ENCODE measurements at places on chromosomes 16 and 17.

DNA sequence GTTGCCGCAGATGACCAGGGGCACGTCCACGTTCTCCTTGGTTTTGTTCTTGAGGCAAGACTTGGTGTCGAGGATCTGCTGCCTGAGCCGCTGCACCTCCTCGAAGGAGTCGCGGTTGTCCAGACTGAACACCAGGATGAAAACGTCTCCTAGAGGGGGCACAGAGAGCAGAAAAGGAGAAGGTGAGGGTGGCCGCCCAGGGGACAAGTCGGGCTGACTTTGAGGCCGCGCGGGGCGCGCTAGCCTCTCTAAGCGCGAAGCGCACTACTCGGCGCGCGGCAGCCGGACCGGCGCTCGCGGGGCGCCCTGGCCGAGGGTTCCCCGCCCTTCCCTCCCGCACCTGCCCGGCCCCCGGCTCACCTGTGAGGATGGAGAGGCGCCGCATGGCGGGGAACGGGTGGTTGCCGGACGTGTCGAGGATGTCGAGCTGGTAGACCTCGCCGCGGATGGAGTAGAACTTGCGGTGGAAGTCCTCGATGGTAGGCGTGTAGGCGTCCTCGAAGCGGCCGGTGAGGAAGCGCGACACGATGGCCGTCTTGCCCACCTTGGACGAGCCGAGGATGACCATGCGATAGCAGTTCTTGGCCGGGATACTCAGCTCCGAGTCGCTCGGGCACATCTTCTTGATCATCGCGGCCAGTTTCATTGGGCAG lies 533 bp downstream of the RASD1 start:
- no peak for DNase-seq

DNA sequence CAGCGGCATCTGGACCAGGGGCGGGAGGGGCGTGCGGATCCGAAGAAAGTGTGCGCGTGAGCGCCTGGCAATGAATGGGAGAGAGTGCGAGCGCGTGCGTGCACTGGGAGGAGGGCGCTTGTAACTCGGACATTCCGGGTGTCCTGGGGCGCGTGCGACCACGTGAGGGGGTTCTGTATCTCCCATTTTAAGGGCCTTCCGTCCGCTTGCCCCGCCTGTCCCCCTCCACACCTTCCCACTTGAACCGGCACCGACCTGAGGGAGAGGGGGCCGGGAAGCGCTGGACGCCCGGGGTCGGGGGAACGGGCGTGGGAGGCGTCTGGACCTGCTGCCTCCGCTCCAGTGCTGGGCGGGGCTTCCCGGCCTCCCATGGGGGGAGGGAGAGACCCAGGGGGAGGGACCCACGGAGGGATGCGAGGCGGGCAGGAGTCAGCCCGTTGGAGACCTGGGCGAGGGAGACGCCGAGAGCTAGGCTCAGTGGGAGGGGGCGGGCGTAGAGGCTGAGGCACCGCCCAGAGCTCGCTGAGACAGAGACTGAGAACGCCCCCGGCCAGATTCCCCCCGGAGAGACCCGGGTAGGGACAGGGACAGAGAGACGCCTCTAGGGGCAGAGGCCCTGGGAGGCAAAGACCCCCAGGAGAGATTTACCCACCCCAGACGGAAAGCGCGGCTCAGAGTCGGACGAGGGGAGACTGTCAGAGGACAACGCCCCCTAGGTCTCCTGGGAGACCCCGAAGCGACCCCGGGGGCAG lies at the start of gene KREMEN2:
Gene KREMEN2 (plus strand): TSS at position 553 of the 752 bp plus-strand sequence. CDS start 246 bp downstream, outside the sequence.
- DNase-seq: peak; percentile 51

- peak; percentile 51 for DNase-seq
Measured at GRCh38 chr16:24848065-24848464, 2.3 kb downstream of the SLC5A11 start.

DNA sequence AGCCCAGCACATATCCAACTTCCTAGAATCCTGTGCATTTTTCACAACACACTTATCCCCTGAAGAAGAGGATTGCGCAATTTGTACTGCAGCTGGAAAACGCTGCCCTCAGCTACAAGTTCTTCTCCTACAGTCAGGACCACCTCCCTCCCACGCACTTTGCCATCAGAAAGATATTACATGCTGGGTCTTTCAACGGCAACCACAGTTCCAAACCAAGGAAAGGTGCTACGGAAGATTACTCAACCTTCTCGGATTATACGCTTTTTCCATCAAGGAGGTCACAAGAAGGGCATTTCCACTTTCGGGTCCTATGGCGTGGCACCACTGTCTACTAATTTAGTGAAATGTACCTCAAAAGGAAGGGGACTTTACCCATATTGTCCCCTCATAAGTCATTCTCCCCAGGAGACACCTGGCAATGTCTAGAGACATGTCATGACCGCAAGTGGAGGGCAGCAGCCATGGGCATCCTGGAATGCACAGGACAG lies 35.2 kb downstream of the USP7 start:
- DNase-seq: no peak

DNA sequence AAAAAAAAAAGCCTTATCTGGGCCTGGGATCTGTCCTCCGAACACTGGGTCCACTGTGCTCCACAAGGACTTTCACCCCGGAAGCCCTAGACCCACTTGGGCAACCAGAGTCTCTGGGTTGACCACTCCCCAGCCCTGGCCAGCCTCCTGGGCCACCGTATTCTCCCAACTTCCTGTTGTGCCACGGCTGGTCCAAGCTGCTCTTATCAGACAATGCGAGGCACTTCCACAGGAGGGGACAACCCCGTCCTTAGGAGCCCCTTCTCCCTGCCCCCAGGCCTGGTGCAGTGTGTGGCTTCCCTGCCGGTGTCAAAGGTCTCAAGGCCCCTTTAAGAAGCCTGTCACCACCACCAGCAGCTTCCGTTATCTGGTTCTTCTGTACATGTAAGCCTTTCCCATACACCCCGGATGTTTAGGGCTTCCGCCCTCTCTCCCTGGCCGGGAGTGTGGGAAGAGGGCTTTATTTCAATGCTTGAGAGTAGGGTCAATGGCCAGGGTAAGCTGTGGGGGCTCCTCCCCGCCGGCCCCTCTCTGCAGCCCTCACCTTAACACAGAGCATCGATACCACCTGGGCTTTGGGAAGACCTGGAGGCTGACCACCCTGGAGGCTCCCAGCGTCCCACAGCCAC lies 313.0 kb downstream of the SEC14L1 start:
- DNase-seq: no peak

GRCh38 chr17:17044846-17045561 lies 2.7 kb downstream of the MPRIP start:
- DNase-seq: peak; percentile 48
